ENCODE measurements at places on chromosomes 6 and 20. TPM values are rescaled to one million over a fixed set of nuclear protein-coding genes. Genes with fewer than 3 reads are reported as not detected.

GNMT gene
- 0.10 TPM for polyA plus RNA-seq

PRDM1 gene
- polyA plus RNA-seq = 3.9 TPM

WFDC12 gene
- polyA plus RNA-seq = 1.8 TPM

DNA sequence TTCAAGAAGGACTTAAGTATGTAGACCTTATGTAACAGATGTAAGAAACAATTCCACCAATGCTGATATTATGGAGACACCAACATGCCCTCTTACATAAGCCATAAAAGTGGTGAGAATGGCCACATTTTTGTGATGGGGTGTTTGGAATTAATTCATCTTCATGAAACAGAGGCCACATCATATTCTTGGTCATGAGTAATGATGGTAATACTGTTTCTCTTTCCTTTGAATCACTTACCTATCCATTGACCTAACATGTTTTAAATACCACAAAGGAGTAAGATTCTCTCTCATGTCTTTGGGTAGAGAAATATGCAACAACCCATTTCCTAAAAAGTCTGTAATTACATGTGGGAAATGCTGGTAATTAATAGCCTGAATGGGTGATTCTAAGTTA lies 545.4 kb upstream of the FLRT3 start:
- H3K36me3 ChIP-seq = no peaks in the 10 kb centered on the region
- peaks cover 50% of the 10 kb centered on the region for H3K4me1 ChIP-seq
- no peaks in the 10 kb centered on the region for H3K27me3 ChIP-seq
- H3K27ac ChIP-seq = peak overlapping the region; percentile 84
- H3K4me3 ChIP-seq = no peak overlapping the region
- DNase-seq = peak; percentile 54

- H3K4me3 ChIP-seq = no peak overlapping the region
- H3K27me3 ChIP-seq = no peaks in the 10 kb centered on the region
- no peaks in the 10 kb centered on the region for H3K4me1 ChIP-seq
- H3K36me3 ChIP-seq = no peaks in the 10 kb centered on the region
- no peak for DNase-seq
Observed at GRCh38 chr6:118016532-118016931, 109.5 kb downstream of the SLC35F1 start.

DNA sequence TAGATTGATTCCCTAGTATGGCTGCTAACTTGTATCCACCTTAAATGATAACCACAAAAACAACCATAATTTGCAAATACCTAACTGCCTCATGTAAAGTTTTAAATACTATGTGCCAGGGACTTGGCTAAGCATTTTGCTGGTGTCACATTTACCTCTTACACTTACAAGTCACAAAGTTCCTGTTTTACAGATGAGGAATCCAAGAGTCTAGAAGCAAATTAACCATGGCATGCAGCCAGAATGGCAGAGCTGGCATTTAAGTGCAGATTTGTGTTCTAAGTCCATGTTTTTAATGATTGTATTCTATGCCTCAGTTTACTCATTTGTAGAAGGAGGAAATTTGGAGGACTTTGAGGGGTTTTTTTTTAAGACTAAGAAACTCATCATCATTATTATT lies 696.7 kb downstream of the PTPRT start:
- no peak for DNase-seq
- H3K36me3 ChIP-seq = no peaks in the 10 kb centered on the region
- no peak overlapping the region for H3K4me3 ChIP-seq
- no peaks in the 10 kb centered on the region for H3K4me1 ChIP-seq
- H3K27ac ChIP-seq = no peak overlapping the region

SLC22A7 gene
- not detected for polyA plus RNA-seq

- DNase-seq = peak; percentile 79
- H3K36me3 ChIP-seq = no peaks in the 10 kb centered on the region
- H3K4me3 ChIP-seq = no peak overlapping the region
Observed at GRCh38 chr6:144278659-144279314, 6.3 kb upstream of the UTRN start.
